Osteocyte (in vitro differentiated cells): ENCODE measurements at places on chromosomes 3 and 15.

DNA sequence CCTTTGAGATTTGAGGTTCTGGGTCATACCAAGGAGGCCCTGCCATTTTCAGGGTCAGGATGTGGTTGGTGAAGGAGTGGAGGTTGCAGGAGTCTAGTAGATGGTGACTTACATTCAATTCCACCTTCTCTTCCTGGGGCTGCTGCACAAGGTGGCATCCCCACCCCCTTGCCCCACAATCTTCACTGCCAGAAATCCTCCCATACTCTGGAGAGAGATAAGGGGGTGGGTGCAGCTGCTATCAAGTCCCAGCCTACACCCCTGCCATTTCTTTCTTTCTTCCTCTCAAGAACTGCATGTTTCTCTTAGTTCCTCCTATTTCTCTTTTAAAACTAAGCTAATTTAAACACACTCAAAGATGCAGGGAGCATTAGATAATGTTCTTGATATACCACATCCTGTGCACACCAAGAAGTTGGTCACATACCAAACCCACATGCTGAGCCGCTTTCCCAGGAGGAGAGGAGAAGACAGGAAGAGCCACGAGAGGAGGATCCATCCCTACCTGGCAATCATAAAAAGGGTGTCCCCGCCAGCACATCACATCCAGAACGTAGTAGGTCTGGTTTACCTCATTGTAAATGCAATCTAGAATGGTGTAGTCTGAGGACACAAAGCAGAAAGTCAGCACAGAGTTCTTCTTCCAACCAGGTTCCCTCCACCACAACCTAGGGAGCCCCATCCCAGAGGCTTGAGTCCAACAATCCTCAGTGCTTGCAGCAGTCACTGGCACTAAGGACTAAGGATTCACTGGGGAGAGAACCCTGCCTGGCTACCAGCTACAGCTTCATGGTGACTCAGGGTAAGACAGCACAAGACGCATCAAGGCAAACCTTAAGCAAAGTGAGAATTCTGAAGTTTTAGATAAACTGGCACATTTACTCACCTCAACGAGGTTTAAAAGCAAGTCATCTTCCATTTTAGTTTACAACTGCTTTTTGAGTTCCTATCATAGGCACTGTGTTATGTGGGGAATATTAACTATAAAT is 18.5 kb downstream of the SNUPN start:
- no peak overlapping the region for H3K27ac ChIP-seq
- H3K36me3 ChIP-seq, result peaks cover 45% of the 10 kb centered on the region
- H3K4me3 ChIP-seq, result no peak overlapping the region
- no peaks in the 10 kb centered on the region for H3K27me3 ChIP-seq
- no peak for DNase-seq

- peaks cover 11% of the 10 kb centered on the region for H3K36me3 ChIP-seq
- no peak for DNase-seq
- H3K4me3 ChIP-seq, result no peak overlapping the region
- H3K27ac ChIP-seq, result peak overlapping the region; percentile 49
Measured at GRCh38 chr15:74642734-74643664, 27.4 kb downstream of the CLK3 start.

DNA sequence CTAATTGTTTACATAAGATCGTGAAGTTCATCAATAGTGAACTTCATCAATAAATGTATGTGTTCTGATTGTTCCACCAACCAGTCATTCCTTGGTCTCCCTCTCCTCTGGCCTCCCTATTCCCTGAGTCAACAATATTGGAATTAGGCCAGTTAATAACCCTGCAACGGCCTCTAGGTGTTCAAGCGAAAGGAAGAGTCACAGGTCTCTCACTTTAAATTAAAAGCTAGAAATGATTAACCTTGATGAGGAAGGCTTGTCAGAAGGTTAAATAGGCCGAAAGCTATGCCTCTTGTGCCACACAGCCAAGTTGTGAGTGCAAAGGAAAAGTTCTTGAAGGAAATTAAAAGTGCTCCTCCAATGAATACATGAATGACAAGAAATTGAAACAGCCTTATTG is 89.4 kb upstream of the ACKR4 start:
- H3K27ac ChIP-seq, result no peak overlapping the region
- no peak for DNase-seq
- no peak overlapping the region for H3K4me3 ChIP-seq

- H3K4me1 ChIP-seq, result peaks cover 5% of the 10 kb centered on the region
- peaks cover 17% of the 10 kb centered on the region for H3K36me3 ChIP-seq
- H3K27me3 ChIP-seq, result no peaks in the 10 kb centered on the region
- no peak overlapping the region for H3K27ac ChIP-seq
- H3K4me3 ChIP-seq, result no peak overlapping the region
Measured at GRCh38 chr15:59657635-59658125, 365 bp upstream of the GTF2A2 start.

DNA sequence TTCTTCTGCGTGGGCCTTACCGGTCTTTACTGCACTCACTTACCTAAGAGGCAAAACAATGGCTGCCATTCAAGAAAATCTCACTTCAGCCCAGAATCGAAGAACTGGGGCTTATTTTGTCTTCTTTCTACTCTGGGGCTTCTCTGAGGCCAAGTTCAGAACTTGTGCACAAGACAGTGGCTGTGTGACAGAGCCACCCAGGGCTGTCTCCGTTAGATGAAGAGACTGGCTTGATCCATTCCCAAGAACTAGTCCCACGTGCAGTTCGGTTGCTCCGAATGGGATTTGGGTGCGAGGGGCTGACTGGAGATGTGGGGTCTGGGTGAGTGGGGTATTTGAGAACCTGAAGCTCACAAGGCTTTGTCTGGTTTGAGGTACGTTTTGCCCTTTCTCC is 795 bp upstream of the TCF12 start:
- peaks cover 12% of the 10 kb centered on the region for H3K36me3 ChIP-seq
- H3K27me3 ChIP-seq, result no peaks in the 10 kb centered on the region
- DNase-seq, result no peak
- peaks cover 43% of the 10 kb centered on the region for H3K4me1 ChIP-seq
- peak overlapping the region; percentile 83 for H3K27ac ChIP-seq
- peak overlapping the region; percentile 77 for H3K4me3 ChIP-seq

GRCh38 chr3:31013090-31013489 is 118.6 kb upstream of the GADL1 start:
- no peak overlapping the region for H3K27ac ChIP-seq
- DNase-seq, result no peak
- peaks cover 4% of the 10 kb centered on the region for H3K27me3 ChIP-seq
- no peak overlapping the region for H3K4me3 ChIP-seq

GRCh38 chr3:96991800-96992365 is 177.5 kb downstream of the EPHA6 start:
- no peaks in the 10 kb centered on the region for H3K4me1 ChIP-seq
- H3K27ac ChIP-seq, result no peak overlapping the region
- H3K36me3 ChIP-seq, result no peaks in the 10 kb centered on the region
- no peak overlapping the region for H3K4me3 ChIP-seq
- DNase-seq, result no peak
- H3K27me3 ChIP-seq, result no peaks in the 10 kb centered on the region

- no peaks in the 10 kb centered on the region for H3K27me3 ChIP-seq
- H3K4me1 ChIP-seq, result no peaks in the 10 kb centered on the region
- no peak overlapping the region for H3K4me3 ChIP-seq
- H3K36me3 ChIP-seq, result no peaks in the 10 kb centered on the region
Measured at GRCh38 chr3:181344331-181344730, 354.8 kb upstream of the DNAJC19 start.

GRCh38 chr15:74384881-74385643 is 17.6 kb upstream of the CYP11A1 start:
- peaks cover 7% of the 10 kb centered on the region for H3K4me1 ChIP-seq
- H3K4me3 ChIP-seq, result no peak overlapping the region
- no peak overlapping the region for H3K27ac ChIP-seq
- no peaks in the 10 kb centered on the region for H3K27me3 ChIP-seq

DNA sequence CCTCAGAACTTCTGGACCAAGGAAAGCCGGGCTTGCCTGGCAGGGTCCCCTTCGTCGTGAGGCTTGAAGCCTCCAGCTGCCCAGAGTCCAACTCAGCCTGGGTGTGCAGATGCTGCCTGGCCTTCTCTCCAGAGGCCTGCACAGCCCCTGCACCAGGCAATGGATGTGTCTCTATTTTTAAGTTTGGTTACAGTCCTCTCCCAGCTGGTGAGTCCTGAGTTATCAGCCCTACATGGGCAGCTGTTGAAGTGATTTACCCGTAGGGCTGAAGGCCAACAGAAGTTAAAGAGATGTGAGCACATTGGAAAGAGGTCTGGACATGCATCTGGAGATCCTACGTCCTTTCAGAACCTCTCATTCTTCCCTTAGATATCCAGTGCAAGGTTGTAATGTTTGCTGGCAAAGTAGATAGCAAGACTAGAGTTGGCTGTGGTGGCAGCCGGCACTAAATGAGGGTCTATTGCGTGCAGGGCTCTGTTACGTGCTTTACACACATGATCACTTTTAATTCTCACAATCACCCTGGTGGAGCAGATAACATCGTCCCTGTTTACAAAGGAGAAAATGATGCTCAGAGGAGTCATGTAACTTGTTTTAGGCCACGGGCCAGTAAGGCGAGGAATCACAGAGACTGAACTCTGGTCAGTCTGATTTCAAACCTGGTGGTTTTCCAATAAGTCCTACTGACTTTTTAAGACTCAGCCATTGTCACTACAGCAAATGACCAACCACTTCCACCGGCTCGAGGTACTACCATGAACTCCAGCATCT is 9.9 kb downstream of the FYCO1 start:
- peak overlapping the region; percentile 72 for H3K27ac ChIP-seq
- DNase-seq, result no peak
- peaks cover 26% of the 10 kb centered on the region for H3K4me1 ChIP-seq
- peaks cover 20% of the 10 kb centered on the region for H3K36me3 ChIP-seq
- H3K4me3 ChIP-seq, result no peak overlapping the region

- peak; percentile 66 for DNase-seq
- no peaks in the 10 kb centered on the region for H3K4me1 ChIP-seq
- peaks cover 6% of the 10 kb centered on the region for H3K27me3 ChIP-seq
- no peak overlapping the region for H3K4me3 ChIP-seq
- no peaks in the 10 kb centered on the region for H3K36me3 ChIP-seq
Measured at GRCh38 chr15:101406526-101407195, 82.8 kb downstream of the PCSK6 start.

GRCh38 chr3:116815321-116815720 is 105.7 kb downstream of the TUSC7 start:
- H3K4me3 ChIP-seq, result no peak overlapping the region
- H3K36me3 ChIP-seq, result no peaks in the 10 kb centered on the region
- DNase-seq, result no peak

- H3K4me3 ChIP-seq, result no peak overlapping the region
- no peak overlapping the region for H3K27ac ChIP-seq
- no peaks in the 10 kb centered on the region for H3K4me1 ChIP-seq
- peaks cover 3% of the 10 kb centered on the region for H3K36me3 ChIP-seq
Measured at GRCh38 chr15:56693761-56694160, 39.5 kb downstream of the ZNF280D start.

- H3K27ac ChIP-seq, result peak overlapping the region; percentile 92
- H3K4me3 ChIP-seq, result peak overlapping the region; percentile 24
- DNase-seq, result no peak
- H3K36me3 ChIP-seq, result peaks cover 16% of the 10 kb centered on the region
- no peaks in the 10 kb centered on the region for H3K27me3 ChIP-seq
Measured at GRCh38 chr15:99703603-99704443, 29.4 kb downstream of the LYSMD4 start.

DNA sequence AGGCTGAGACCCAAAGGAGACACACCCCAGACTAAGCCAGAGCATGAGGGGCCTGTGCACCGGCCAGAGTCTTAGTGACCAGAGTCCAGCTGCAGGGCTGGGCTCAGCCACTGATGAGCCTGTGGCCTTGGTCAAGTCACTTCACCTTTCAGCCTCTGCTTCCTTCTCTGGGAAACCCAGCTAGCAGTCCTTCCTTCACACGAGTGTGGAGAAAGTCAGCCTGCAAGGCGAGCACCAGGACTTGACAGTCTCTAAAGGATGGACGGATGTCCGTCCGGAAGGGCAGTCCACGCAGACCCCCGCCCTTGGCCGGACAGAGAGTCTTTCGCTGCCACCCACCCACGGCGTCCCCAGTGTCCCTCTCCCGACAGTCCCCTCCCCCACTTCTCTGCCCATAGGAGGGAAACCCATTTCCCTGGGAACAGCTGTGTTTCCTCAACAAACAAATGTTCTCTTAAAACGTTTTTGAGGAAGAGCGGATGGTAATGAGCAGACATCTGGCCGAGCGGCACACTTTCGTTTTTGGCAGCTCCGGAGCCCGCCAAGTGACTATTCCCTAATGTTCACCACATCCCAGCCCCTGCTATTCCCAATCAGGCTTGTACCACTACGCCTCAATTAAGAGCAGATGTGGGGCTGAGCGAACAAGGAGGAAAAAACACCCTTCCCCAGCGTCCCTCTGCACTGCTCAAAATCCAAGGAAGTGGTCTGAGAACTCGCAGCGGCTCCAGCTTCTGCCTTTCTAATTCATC is 129.1 kb upstream of the SMAD3 start:
- peak overlapping the region; percentile 66 for H3K4me3 ChIP-seq
- no peak for DNase-seq
- H3K27ac ChIP-seq, result peak overlapping the region; percentile 88
- no peaks in the 10 kb centered on the region for H3K27me3 ChIP-seq

DNA sequence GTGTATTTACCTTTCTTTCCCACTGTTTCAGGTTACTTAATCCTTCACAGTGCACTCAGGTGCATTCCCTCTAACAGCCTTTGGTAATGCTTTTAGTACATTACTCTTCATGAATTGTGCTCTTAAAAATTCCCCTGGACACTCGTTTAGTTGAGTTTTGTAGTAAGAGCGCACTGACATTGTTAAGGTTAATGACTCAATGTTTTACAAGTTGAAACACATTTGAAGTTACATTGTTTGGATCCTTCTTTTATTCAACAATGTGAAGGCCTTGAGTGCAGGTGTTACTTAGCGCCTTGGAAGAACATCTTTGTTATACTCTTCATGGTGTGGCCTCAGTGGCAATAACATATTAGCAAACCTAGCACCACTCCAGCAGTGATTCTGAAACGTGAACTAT is 739.6 kb downstream of the NAALADL2 start:
- H3K4me3 ChIP-seq, result no peak overlapping the region
- peaks cover 4% of the 10 kb centered on the region for H3K36me3 ChIP-seq
- DNase-seq, result no peak

DNA sequence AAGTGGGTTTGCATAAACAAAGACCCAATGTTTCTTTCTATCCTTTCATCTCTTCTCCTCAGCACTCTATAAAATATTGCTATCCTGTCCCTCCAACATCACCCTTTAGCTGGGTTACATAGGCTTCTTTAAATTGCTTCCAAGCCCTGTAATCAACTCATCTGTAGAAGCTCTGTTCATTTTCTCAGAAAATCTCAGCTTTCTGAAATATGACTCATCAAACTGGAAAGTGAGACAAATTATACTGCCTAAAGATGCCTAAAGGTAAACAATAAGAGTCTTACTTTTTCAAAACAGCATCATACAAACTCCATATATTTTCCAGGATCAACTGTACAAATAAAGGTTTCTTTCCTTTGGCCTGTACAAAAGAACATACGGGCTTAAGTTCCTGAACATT is 33.8 kb downstream of the EFL1 start:
- H3K27ac ChIP-seq, result no peak overlapping the region
- peaks cover 2% of the 10 kb centered on the region for H3K4me1 ChIP-seq
- H3K36me3 ChIP-seq, result peaks cover 29% of the 10 kb centered on the region
- H3K27me3 ChIP-seq, result no peaks in the 10 kb centered on the region
- H3K4me3 ChIP-seq, result no peak overlapping the region
